Kasumi-1 (cell line): ENCODE measurements at places on chromosomes 3 and 15.
A peak's percentile ranks its signal among the peaks of the same experiment; 100 is the strongest.

DNA sequence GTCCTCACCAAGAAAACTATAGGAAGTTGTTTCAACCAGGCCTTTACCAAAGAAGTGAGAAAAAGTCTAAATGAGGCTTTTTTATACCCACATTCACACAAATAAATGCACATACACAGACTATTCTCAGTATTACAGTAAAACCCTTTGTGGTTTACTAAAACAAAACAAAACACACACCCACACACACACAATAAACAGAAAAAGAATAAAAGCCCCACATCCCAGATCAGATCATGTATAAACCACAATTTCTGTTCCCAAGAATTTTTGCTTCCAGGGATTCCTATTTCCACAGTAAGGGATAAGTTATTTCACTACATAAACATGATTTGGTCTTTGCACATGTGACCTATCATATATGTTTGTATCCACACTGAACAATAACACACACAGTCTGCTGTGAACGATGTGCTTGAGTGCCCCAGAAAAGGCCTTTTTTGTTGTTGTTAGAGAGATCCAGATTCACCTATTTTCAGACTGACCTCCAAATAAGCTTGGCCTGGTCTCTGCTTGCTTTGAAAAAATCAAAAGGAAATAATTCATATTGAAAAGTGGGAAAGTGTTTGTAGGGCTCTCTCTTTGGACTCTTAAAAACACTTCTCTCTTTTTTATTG is 283.4 kb upstream of the ATP11B start:
- no peak for DNase-seq

DNA sequence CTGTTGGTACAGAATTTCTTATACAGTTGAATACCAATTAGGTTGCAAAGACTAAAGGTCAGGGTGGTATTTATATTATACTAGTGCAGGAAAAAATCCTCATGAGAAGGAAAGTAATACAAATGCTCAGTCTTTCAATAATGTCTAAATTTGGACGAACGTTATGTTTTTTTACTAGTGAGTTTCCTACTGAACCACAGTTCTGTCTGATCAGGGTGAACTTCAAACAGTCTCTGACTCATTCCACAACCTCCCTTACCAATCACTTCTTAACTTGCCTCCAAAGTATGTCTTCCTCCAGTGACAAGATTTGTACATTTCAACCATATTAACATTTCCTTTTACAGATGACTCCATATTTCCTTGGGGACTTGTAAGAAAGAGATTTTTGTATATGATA is 3.4 kb downstream of the TMEM212 start:
- peak; percentile 19 for DNase-seq

DNA sequence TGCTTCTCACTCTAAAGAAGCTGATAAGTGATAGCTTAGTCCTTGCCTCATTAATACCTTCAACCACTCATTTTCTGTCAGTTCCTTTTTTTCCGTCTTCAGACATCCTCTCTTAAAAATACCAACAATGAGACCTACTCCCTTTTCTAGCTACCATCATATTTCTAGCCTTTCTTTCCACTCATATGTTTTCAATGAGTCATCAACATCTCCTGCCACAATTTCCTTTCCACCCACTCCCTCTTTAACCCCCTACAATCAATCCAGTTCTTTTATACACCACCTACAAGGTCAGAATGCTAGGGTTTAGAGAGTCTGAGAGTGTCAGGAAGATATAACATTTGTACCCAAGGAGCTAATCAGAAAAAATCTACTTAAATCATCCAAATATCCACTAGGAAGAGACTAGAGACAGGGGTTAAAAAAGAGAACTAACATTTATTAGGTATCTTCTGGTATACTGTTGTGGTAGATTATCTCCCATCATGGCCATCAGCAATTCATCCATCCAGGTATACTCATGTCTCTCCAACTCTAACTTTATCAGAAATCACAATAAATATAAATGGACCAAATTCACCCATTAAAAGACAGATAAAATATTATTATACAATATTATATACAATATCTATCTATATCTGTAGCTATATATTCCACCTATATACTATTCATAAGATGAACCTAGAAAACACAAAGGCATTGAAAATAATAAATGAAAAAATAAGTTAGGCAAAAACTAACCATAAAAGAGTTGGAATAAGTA is 42.5 kb downstream of the MYLK start:
- DNase-seq: peak; percentile 18

- DNase-seq: no peak
Measured at GRCh38 chr3:188261011-188261410, 107.1 kb downstream of the LPP start.

DNA sequence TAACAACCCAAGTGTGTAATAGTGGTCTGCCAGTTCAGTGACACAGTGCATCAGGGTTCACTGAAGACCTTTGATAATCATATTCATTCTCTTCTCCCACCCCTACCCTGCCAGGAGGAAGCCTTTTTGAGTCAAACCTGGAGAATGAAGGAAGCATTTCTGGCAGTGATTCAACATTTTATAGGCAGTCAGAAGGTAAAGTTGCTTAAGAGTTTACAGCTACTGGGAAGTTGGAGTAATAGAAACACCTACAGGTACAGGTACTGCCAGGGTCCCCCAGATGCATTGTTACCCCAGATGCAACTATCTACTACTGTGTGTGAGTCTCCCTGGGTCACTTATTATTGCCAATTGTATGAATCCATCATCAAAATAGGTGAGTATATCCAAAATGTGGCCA is 146.9 kb upstream of the EIF1B start:
- no peak for DNase-seq

- no peak for DNase-seq
Measured at GRCh38 chr3:151673974-151674373, 59.8 kb upstream of the AADACL2 start.

- DNase-seq: no peak
Measured at GRCh38 chr3:152321200-152321954, 52.6 kb downstream of the MBNL1 start.

GRCh38 chr3:4498446-4498845 is 5.3 kb downstream of the ITPR1 start:
- DNase-seq: no peak

DNA sequence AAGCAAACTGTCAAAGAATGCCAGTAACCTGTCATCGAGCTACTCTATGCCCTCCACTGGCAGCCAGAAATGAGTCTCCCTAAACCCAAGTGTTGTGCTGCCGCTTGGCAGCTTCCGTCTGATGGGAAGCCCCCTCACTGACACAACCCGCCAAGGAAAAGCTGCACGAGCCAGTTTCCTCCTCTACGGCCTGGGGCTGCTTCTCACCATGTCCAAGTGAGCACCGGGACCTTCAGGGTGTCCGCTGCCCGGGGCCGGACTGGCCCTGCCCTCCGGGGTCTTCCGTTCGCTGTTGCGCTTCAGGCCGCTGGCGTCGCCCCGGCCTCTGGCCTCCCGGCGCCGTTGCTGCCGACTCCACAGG is 490 bp downstream of the TOMM70 start:
- DNase-seq: peak; percentile 53

- DNase-seq: no peak
Measured at GRCh38 chr3:12461097-12461649, 23.1 kb upstream of the TSEN2 start.

DNA sequence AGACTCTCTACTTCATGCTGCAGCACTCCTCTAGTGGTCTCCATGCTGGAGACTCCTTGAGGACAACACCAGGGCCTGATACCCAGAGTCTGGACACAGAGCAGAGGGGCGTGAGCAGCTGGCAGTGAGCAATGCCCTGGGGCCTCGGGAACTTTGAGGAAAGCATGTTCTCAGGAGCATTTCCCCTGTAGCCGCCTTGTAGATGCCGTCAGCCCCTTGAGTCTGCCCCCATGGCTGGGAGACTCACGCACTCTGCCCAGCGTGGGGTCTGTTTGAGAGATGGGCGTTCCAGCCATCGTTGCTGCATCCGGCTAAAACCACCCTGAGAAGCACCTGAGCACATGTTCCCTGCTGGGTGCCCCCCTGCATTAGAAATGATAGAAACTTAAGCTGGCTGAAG is 56.8 kb downstream of the PLXNA1 start:
- no peak for DNase-seq

- no peak for DNase-seq
Measured at GRCh38 chr3:90102146-90102545, 994.7 kb downstream of the EPHA3 start.

GRCh38 chr3:192890347-192891335 is 27.0 kb downstream of the MB21D2 start:
- DNase-seq: no peak

DNA sequence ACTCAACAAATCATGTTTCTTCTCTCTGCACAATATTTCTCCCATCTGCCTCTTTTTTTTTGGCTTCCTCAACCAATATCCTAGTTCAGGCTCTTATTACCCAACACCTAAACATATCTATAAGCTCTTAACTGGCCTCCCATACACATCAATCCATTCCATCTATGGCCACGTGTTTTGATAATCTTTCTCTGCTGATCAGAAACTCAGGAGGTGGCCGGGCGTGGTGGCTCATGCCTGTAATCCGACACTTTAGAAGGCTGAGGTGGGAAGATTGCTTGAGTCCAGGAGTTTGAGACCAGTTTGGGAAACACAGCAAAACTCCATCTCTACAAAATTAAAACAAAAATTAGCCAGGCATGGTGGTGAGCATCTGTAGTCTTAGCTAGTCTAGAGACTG is 68.4 kb downstream of the IGF2BP2 start:
- DNase-seq: no peak

DNA sequence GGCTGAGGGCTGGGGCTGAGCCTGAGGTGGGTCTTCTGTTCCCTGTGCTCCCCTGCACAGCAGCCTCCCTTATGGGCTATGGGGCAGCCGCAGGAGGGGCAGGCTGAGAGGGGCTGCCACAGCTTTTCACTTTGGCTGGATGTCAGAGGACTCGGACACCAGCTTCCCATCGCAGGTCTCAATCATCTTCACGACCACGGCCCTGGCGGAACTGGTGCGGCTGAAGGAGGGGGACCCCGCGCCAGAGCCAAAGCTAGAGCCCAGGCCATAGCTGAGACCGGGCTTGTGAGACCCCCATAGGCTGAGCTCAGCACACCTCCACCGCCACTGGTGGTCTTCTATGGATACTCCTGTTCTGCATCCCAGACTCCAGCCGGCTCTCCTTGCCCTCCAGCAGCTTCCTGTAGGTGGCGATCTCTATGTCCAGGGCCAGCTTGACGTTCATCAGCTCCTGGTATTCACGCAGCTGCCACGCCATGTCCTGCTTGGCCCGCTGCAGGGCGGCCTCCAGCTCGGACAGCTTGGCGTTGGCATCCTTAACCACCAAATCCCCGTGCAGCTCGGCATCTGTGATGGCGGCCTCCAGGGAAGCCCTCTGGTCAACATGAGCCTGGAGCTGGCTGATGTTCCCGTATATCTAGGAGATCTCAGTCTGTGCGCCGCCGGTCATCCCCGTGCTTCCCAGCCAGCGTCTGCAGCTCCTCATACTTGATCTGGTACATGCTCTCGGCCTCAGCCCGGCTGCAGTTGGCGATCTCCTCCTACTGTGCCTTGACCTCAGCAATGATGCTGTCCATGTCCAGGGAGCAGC is 181.7 kb upstream of the SYNPR start:
- no peak for DNase-seq

- peak; percentile 74 for DNase-seq
Measured at GRCh38 chr3:113552851-113553250, 20.5 kb downstream of the SIDT1 start.

- no peak for DNase-seq
Measured at GRCh38 chr15:31060429-31061140, 40.9 kb downstream of the TRPM1 start.
